GM04504 (cell line): ENCODE measurements at places on chromosomes 2 and 18.
A peak's percentile ranks its signal among the peaks of the same experiment; 100 is the strongest.

- DNase-seq, result no peak
These were observed 94.5 kb upstream of the IL1R2 start for GRCh38 chr2:101897301-101897700.

DNA sequence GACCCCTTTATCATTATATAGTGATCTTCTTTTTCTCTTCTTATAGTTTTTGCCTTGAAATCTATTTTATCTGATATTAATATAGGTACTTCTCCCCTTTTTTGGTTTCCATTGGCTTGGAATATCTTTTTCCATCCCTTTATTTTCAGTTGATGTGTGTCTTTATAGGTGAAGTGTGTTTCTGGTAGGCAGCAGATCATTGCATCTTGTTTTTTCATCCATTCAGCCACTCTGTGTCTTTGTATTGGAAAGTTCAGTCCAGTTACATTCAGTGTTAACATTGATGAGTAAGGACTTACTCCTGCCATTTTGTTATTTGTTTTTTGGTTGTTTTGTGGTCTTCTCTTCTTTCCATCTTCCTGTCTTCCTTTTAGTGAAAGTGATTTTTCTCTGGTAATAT, 133.4 kb downstream of the DIS3L2 start:
- no peak for DNase-seq

- no peak for DNase-seq
These were observed 539.4 kb upstream of the TNP1 start for GRCh38 chr2:217399291-217399690.

DNA sequence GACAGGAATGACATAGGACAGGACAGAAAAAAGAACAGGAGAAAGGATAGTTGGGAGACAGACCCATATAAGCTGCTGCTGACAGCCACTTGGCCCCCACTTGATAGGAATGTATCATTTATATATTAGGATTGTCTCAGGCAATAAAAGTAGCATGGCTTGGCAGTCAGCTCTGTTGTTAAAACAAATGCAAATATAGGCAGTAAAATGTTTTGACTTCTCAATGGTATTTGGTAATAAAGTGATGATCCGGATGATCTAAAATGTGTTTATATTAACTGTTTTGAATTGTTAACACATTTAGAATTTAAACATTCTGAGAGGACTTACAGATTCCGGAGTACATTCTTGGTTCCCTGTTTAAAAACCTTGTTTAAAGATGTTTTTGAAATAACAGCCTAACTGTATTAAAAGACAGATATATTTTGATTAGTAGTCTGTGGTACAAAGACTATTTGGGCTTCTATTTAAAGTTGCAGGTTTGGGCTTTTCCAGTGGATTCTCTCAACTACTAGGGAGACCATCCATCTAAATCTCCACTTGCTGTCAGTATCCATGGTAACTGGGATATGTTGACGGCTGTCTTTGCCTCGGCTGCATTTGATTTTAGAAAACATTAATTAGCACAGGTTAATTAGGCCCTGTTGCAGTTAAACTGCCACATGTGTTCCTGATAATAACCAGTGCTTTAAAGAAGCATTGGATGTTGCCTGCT, 147.6 kb downstream of the ESCO1 start:
- peak; percentile 52 for DNase-seq

- DNase-seq, result no peak
These were observed 481.4 kb downstream of the CDH2 start for GRCh38 chr18:27695503-27695902.

- DNase-seq, result no peak
These were observed 7.0 kb upstream of the INPP1 start for GRCh38 chr2:190336420-190336819.

- DNase-seq, result no peak
These were observed 13.2 kb downstream of the EPAS1 start for GRCh38 chr2:46310446-46310845.

DNA sequence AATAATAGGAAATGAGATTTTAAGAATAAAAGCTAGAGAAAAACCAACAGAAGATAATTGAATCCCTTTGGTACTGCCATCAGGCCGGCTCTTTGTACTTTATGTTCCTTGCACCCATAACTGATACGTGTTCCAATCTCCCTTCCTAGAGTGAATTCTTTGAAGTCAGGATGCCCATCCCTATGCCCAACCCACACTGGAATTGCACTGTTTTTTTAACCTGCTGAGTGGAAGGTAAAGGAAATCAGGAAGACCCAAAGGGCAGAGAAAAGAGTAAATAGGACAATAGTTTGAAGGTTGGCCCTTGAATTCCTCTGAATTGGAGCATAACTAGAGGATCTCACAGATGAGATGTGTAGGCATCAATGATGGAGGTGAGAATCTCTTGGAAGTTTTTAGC, 4.4 kb upstream of the ATG16L1 start:
- no peak for DNase-seq

- DNase-seq, result no peak
These were observed 139.9 kb downstream of the MCFD2 start for GRCh38 chr2:46775722-46776121.

- DNase-seq, result no peak
These were observed 120.4 kb downstream of the LIPG start for GRCh38 chr18:49682173-49682802.
